Muscle of back (tissue), 13 donors: ENCODE measurements at places on chromosomes 3 and 15.

DNA sequence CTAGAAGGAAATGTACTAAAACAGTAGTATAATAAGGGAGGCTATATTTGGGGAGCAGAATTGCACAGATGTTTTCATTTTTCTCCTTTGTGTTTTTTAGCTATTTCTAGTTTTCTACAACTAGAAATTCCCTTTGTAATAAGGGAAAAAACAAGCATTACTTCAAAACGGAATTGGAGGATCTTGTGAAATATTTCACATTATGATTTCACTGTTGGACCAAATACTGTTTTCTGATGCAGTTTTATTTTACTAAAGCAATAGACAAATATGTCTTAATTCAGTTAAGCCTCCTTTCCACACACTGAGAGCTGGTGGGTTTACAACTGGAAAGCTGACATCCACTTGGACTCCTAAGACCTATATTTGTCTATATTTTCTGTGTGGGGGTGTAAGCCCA, 7.3 kb downstream of the CCR1 start:
- DNase-seq = no peak

- no peak for DNase-seq
These were observed 278.3 kb downstream of the FGF12 start for GRCh38 chr3:192449036-192449435.

DNA sequence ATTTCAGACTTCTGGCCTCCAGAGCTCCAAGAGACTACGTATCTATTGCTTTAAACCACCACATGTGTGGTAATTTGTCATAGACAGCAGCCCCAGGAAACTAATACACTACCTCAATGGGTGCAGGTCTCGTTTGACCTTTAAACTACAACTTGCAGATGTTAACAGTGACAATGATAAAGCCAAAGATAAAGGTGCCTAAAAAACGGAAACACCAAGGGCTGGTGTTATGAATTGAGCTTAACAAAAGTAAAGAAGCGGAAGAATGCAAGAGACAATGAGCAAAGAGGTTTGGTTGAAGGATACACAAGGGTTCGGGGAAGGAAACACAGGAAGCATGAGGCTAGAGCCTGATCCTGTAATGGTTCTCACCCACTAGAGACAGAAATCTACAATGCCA, 50.8 kb downstream of the RFTN1 start:
- DNase-seq = no peak

DNA sequence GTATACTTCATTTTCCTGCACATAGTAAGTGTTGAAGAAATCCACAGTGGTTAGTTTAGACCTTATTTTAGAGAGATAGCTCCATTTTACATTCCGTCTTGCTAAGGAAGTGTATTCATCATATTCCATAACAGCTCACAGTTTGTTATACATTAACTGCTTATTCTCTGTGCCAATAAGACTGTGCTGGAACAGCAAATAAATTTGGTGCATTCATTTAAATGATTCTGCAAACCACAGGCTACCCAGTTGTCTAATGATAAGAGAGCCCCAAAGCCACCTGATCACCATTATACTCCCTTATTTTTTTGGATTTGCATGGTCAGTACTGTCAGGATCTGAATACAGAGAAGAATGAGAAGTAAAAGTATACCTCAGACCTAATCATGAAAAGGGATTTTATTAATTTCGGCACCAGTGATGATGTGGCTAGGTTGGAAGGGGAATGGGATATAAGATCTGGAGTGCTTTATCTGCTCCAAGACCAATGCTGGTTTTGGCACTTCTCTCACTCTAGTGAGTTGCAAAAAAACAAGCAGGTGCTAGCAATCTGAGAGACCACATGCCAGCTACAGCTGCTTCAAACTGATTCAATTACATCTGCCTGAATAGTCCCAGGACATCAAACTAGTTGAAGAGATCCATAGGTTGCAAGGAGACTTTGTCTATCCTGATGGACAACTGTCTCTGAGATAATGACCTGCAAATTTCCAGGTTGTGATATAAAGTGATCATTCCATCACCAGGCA, 254.8 kb downstream of the ZBTB20 start:
- DNase-seq = peak; percentile 34

DNA sequence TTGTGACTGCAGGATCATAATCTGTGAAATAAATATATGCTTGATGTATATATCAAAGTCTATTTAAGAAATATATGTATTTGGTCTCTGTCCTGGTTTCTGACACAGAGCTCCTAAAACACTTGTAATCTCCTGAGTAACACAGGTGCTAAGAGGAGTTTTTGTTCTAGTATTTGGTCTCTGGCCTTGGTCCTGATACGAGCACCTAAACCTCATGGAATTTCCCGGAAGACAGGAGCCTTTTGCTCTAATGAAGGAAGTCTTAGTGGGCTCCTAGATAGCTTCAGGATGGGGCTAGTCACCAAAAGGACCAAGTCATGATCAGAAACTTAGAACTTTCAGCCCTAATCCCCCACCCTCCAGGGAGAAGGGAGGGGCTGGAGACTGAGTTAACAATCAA, 19.2 kb upstream of the MUSTN1 start:
- DNase-seq = no peak

- DNase-seq = no peak
These were observed 53.1 kb upstream of the IP6K2 start for GRCh38 chr3:48770192-48770502.

DNA sequence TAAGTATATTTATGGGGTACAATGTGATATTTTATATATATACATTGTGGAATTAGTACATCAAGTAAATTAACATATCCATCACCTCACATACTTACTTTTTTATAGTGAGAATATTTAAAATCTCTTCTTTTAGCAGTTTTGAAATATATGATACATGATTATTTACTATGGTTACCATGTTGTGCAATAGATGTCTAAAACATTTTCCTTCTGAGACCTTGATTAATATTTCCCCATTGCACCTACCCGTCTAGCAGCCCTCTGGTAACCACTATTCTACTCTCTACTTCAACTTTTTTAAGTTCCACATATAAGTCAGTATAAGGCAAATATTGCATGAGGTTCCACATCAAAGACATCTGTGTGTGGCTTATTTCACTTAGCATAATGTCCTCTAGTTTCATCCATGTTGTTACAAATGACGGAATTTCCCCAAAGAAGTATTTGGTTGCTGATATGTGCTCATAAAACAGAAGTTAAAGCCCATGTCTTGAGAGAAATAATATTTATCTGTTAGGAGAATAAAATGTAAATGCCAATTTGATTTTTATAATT, 29.6 kb upstream of the NFKBIZ start:
- no peak for DNase-seq

GRCh38 chr3:189188466-189188865, 16.7 kb downstream of the TPRG1 start:
- no peak for DNase-seq

DNA sequence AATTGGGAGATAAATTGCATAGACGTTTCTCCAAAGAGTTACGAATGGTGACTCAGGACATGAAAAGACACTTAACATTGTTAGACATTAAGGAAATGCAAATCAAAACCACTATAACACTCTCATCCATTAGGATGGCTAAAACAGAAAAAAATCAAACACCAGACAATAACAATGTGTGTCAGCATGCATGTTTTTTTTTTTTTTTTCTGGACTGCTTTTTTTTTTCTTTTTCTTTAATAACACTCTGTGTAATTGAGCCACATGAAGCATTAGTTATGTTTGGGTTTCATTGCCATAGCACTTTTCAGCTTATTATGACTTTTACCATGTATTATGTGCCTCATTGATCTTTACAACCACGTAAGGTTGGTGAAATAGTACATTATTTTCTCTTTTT, 95.0 kb downstream of the NFKBIZ start:
- DNase-seq = no peak

- no peak for DNase-seq
These were observed 60.1 kb downstream of the SLC12A1 start for GRCh38 chr15:48266024-48266689.

DNA sequence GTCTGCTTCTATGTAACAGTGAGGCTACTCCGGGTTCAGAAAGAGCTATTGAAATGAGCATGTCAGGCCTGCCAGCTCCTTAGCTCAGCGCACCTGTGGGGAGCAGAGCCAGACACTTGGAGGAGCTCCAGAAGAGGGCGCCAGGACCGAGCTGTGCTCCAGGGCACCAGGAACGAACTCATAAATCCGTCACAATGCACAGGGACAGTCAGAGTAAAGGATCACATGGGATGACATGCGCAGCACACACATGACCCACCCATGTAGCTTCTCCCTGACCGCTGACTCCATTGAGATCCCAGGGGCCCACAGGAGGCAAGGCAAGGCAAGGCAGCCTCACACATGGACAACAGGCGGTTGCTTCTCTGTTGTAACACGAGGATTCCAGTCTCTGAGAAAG, 26.0 kb upstream of the GNB5 start:
- DNase-seq = no peak

DNA sequence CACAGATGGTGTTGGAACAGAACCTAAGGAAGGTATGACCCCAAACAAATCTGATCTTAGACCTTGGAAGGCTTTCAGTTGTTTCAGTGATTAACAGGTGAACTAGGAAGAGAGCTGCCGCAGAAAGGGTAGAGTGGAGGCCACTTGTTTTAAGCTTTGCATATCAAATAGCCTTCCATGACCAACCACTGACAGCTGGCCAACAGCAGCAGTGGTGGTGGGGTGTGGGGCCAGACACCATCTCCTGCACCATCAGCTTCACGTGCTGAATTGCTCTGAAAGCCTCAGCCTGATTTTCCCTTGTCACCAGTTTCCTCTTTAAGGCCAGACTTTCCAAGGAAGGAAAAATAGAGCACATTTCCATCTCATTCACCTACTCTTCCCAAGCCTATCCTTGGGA, 16.6 kb upstream of the OSBPL11 start:
- DNase-seq = no peak

- DNase-seq = no peak
These were observed 6.2 kb downstream of the MYO1E start for GRCh38 chr15:59366333-59367021.

- DNase-seq = no peak
These were observed 331.3 kb upstream of the PROK2 start for GRCh38 chr3:72116226-72116625.

- no peak for DNase-seq
These were observed 9.2 kb downstream of the MFSD1 start for GRCh38 chr3:158810823-158811724.
